Stimulated activated CD8-positive, alpha-beta memory T cell treated with anti-CD3 and anti-CD28 coated beads, Interleukin-4, amount 100 ng/mL, for 4 hours (primary cell): ENCODE measurements at places on chromosomes 2 and 18.

- no peak for DNase-seq
Measured at GRCh38 chr2:158153270-158154015, 51.8 kb downstream of the UPP2 start.

DNA sequence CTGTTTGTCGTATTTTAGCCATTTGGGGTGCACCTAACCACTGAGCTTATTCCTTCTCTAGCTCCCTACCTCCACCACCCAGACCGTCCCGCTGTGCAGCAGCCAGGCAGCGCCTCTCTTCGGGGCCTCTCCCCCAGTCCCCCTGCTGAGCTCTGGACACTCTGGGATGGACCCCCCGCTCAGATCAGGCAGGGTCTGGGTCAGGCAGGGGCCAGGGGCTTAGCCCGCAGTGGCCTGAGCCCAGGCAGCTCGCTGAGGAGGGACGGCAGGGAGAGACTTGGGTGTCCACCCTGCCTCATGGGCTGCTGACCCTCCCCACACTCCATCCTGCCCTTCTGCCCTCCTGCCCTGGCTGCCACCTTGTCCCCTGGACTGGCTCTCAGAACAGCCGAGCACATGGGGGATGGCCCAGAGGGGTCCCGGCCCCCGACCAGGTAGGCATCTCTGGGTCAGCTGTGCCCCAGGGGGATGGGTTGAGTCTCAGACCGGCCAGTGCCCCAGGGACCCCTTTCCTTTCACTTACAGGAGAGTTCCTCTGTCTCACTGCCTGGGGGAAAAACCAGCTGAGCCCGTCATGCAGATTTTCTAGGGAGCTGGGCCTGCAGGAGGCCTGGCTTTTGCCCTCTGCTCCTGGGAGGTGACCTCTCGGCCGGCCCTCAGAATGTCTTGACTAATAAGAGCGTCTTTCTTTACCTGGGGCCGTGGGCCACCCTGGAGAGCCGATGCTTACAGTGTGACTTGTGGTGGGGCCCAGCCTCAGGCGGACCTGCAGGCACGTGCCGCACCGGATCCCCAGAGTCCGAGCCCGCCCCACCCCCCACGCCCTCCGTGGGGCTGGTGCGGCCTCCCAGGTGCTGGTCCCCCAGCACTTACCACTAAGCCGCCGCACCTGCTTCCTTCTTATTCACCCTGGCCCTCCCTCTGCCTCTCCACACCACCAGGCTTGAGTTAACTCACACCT is 22.8 kb upstream of the PXDN start:
- DNase-seq = no peak

GRCh38 chr18:33372442-33372841 is 68.1 kb downstream of the CCDC178 start:
- no peak for DNase-seq

- DNase-seq = no peak
Measured at GRCh38 chr2:85935746-85936208, 47.0 kb upstream of the ST3GAL5 start.

- no peak for DNase-seq
Measured at GRCh38 chr2:20174410-20174809, 50.5 kb downstream of the SDC1 start.

DNA sequence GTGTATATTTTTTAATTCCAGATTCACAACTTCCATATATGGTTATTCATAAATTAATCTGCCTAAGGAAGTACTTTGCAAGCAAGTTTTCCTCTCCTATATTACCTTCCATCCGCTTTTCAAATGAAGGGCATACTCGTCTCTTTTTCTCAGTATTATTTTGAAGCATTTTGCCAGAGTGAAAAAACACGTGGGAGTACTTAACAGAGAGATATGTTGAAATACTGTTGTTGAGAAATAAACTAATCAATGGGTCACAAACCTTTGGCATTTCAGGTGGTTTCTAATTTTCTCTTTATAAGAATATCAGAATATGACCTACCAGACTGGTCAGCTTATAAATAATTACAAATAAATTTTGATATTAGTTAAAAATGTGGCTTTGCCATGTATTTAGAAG is 67.6 kb downstream of the CCDC102B start:
- no peak for DNase-seq

DNA sequence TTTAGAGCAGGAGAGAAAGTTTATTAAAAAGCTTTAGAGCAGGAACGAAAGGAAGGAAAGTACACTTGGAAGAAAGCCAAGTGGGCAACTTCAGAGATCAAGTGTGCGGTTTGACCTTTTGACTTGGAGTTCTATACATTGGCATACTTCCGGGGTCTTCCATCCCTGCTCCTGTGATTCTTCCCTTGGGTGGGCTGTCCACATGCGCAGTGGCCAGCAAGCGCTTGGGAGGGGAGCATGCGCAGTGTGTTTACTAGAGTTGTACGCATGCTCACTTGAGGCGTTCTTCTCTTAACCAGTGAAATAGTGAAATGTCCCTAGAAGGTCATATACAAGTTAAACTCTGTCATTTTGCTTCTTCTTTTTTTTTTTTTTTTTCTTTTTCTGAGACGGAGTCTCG is 56.9 kb upstream of the ZNF532 start:
- DNase-seq = no peak

DNA sequence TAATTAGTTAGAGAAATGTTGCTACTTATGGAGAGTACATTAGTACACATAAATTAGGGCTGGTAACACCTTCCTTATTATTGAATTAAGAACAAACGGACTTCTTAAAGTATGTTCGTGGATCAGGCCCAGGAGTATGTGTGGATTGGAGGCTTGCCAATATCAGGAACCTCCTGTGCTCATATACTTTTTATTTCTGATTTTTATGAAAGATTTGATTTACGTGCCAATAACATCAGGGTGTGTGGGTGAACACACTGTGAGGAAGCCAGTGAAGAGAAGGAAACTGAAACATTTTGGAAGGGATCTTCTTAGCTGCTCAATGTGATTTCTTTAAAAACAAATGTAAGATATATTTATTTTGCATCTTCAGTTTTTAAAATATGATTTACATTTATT is 113.0 kb downstream of the EFEMP1 start:
- no peak for DNase-seq
